Omental fat pad (tissue), 4 donors: ENCODE measurements at places on chromosomes 3 and 15. TPM values are rescaled to one million over a fixed set of nuclear protein-coding genes. Genes with fewer than 3 reads are reported as not detected.

Gene CISH
- 27.9 TPM for total RNA-seq

Gene EIF4E3
- total RNA-seq, result 29.0 TPM

Gene RARRES1
- 16.1 TPM for total RNA-seq

Gene XIRP1
- total RNA-seq, result not detected

DNA sequence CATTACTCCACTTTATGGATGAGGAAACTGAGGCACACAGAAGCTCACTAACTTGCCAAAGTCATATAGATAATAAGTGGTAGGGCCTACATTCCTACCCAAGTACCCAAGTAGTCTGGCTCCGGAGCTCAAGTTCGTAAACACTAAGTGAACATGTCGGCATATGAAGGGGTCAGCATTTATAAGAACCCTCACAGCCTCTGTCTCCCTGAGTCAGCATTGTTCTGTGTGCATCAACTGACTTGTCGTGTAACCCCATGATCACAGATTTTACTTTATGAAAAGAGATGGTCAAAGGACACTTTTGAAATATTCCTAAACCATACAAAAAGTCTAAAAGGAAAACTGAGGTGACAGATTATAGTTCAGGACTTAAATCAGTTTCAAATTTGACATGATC, 260.1 kb upstream of the CCDC54 start:
- DNase-seq, result no peak

GRCh38 chr3:106296062-106296461, 427.2 kb upstream of the CBLB start:
- no peak for DNase-seq

DNA sequence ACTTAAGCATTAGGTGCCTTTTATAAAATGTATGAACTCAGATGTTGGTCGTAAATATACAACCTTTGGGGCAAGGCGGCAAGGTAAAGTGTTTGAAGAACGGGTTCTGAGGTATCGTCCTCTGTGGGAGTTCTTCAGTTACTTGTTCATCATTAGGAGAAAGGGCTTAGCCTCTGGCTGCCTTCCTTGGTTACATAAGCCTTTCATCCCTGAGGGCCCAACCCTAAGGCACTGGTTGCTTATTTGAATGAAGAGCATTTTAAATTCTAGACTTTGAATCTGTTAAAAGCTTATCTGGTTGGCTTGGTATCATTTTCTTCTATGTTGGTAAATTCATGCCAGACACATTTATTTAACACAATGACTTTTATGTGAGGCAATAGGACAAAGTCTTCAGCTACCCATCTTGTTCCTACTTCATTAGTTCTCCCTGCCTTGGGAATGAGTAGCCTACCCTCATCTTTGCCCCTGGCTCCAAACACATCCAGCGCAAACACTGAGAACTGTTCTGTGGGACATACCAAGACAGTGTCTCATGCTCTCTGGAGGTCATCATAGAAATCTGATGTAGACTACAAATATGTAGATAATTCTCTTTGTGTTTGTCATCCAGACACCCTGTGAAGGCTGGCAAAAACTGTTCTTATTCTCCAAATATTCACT, 12.4 kb upstream of the CCDC80 start:
- DNase-seq, result no peak

DNA sequence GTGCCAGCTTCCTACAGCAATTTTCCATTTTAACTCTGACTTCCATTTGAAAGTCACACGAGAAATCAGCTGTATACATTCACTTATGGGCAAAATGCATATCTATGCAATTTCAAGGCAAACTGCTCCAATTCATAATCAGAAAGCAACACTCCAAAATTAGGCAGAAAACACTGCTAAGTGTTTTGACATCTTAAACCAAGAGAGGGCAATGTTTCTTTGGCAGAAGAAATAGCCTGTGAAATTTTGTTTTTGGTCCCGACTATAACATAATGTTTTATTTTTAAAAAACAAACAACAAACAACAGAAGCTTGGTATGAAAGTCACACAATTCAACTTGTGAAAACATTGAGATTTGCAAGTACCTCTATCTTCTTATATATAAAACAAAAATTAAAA, 42.6 kb downstream of the GOLIM4 start:
- DNase-seq, result no peak
